ENCODE measurements at places on chromosomes 16 and 17.
A peak's percentile ranks its signal among the peaks of the same experiment; 100 is the strongest.

- ATAC-seq: no peak
Measured at GRCh38 chr17:29154516-29155226, 25.5 kb downstream of the MYO18A start.

DNA sequence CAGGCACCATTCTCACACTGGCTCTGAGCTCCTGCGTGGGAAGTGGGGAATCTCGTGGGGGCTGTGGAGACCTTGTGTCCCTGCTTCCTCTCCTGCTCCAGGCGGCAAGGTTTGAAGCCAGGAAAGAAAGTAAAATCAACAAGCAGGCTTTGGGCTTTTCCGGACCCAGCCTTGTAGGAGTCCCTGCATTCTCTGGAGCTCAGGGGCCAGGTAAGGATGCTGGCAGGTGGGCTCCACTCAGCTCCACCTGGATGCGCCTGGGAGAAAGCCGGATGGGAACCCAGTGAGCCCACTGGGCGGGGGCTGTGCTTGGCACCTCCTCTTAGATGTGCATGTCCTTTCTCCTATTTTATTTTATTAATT, 362.5 kb downstream of the SEC14L1 start:
- ATAC-seq: no peak

DNA sequence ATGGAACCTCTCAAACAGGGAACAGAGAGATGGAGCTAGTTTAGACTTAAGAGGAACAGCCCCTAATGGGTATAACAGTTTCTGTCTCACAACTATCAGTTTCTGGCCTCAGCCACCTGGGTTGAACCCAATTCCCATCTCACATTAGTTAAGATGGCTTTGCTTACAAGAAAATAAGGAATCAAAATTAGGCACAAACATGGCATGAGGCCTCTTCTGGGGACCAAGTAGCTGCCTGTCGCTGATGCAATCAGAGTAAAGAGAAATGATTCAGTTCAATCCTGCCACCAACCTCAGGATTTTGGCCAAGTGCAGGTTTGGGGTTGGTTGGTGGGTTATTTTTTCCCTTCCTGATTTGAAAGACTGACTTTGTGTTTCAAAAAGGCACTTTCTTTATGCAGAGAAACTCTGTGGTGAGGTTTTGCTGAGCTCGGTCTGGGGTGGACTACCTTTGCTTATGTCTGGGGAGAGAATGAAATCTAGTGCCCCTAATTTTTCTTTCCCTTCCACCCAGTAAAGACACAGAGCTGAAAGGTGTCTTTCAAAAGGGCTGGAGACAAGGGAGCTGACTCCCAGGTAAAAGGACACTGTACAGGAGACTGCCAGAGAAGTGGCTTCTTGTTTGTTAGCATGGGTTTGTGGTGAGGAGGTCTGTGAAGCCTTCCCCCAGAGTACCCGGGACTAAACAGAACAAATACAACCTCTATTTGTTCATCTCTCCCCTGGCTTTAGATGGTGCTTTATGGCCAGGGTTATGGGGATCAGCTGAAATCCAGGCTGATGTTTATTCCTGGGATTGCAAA, 44.8 kb upstream of the NFAT5 start:
- ATAC-seq: no peak

- ATAC-seq: no peak
Measured at GRCh38 chr16:4114257-4115208, 1.7 kb downstream of the ADCY9 start.

- ATAC-seq: no peak
Measured at GRCh38 chr17:75566834-75567233, 20.8 kb upstream of the MYO15B start.

GRCh38 chr16:86515413-86515776, 5.1 kb downstream of the FOXF1 start:
- ATAC-seq: no peak

- peak; percentile 33 for ATAC-seq
Measured at GRCh38 chr17:82519971-82520903, 705 bp downstream of the FOXK2 start.

DNA sequence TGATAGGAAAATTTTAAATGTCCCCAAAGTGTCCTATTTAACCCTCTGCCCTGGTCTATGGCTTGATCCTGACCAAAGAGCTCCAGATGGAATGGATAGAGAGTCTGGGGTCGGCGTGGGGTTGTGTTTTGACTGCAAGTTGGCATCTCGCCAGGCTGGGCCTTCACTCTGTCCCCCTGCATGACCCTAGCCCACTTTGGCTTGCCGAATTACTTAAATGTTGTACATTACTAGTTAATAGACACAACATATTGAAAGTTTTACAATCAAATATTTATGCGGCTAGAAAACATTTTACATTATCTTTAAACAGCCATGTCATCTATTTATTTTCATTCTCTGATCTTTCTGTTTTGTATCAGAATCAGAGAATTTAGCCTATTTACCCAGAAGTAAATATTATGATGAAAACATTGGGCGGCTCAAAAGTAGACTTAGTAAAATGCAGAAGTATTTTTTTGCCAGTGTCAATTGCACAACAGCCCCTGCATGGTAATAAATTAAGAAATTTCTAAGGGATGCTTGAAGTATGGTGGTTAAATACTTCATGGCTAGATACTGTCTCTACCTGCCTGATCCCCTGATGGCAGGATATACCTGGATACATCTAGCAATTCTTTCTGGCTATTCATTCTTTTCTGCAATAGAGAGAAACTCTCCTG, 18.8 kb upstream of the MYOCD start:
- ATAC-seq: no peak

- no peak for ATAC-seq
Measured at GRCh38 chr16:1401758-1402154, 12.7 kb downstream of the UNKL start.

DNA sequence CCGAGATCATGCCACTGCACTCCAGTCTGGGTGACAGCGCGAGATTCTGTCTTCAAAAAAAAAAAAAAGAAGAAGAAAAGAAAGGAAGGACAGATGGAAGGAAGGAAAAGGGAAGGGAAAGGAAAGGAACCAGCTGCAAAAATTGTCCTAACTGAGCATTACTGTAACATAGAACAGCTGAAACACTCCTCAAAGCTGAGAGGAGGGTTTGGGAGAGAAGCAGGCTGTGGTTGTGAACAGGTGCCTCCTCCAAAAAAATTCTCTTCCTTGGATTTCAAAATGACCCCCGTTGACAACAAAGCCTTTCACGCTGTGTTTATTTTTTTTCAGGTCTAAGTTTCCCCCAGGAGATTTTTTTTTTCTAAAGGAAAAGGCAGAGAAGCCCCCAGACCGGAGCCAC, 541.4 kb downstream of the WWOX start:
- ATAC-seq: no peak

GRCh38 chr16:29898804-29899515, 390 bp downstream of the SEZ6L2 start:
- ATAC-seq: peak; percentile 63

- ATAC-seq: peak; percentile 79
Measured at GRCh38 chr17:4249452-4250029, 14.2 kb downstream of the ANKFY1 start.

- ATAC-seq: no peak
Measured at GRCh38 chr17:1384905-1385435, 15.1 kb downstream of the YWHAE start.

GRCh38 chr16:50592996-50593395, 44.8 kb downstream of the NKD1 start:
- no peak for ATAC-seq

- no peak for ATAC-seq
Measured at GRCh38 chr16:30187971-30188561, 4.7 kb downstream of the CORO1A start.

DNA sequence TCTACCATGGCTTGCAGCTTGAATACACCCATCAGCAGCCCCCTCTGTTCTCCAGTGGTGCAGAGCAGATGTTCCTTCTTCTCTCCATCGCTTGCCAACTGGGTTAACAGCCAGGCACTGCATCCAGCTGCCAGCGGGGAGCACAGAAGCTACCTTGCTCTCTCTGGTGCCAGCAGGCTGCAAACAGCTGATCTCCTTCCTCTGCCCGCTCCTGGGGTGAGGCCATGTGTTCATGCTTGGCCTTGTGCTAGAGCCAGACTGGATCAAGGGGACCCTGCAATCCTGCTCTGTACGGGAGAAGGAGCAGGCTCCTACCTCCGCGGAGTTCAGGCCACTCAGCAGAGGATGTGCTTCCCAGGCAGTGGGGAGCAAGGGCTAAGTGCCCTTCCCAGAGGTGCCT, 24.1 kb upstream of the ENGASE start:
- ATAC-seq: no peak

DNA sequence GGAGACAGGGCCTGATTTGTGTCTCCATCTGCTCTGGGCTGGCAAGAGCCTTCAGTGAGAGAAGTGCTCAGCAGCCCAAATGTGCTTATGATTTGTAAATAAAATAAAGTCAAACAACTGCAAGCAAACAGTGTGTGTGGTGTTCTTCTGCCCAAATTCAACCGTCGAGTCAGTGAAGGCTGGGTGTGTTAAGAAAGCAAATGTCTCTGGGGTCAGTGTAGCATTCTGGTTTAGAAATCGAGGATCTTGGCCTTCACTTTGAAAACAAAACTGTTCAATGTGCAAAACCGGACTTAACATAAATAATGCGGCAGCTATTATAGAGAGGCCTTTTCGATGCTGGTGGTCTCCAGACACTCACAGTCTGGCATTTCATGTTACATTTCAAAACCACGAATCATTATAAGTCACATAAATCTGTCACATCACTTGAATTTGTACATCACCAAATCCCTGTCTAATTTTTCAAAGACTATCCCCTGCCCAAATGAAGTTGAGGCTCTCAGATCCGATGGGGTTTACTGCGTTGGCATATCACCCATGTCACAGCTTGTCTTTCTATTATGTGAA, 158.6 kb upstream of the MYOCD start:
- no peak for ATAC-seq

DNA sequence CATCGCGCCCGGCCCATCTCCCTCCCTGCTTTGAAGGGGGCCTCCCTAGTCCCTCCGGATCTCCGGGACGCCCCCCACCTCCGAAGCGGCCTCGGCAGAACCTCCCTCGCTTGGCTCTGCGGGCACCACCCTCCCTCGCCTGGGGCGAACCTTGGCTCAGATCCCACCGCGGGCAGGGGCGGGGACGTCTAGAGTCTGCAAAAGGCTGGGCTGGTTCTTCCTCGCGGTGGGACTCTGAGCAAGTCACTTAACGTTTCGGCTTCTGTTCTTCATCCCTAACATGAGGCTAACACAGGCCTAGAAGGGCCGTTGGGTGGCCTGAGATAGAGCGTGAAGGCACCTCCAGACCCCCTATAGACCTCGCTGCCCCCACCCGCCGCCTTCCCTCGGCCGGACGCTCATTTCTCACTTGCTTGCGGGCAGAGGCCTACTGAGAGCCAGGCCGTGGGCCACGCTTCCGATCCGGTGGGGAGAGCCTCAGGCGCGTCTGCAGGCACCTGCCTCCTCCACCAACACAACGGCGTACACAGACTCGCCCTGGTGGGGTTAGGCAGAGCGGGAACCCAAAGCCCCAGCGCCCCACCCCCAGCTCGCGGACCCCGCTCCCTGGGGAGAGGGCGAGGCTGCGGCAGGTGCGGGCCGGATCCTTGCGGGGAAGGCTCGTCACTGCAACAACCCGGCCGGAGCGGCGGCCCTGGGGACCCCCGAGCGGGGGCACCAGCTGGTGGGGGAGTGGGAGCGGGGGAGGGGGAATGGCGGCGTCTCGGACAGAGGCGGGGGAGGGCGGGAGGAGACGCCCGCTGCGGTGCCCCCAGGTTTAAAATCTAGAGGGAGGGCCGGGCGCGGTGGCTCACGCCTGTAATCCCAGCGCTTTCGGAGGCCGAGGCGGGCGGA, 5.4 kb downstream of the MYO1C start:
- ATAC-seq: no peak

- ATAC-seq: peak; percentile 66
Measured at GRCh38 chr17:33779234-33779591, 475.9 kb upstream of the CCL2 start.

GRCh38 chr17:8835631-8836364, 31.7 kb downstream of the PIK3R6 start:
- no peak for ATAC-seq

- ATAC-seq: no peak
Measured at GRCh38 chr16:23855010-23855409, 19.2 kb downstream of the PRKCB start.

DNA sequence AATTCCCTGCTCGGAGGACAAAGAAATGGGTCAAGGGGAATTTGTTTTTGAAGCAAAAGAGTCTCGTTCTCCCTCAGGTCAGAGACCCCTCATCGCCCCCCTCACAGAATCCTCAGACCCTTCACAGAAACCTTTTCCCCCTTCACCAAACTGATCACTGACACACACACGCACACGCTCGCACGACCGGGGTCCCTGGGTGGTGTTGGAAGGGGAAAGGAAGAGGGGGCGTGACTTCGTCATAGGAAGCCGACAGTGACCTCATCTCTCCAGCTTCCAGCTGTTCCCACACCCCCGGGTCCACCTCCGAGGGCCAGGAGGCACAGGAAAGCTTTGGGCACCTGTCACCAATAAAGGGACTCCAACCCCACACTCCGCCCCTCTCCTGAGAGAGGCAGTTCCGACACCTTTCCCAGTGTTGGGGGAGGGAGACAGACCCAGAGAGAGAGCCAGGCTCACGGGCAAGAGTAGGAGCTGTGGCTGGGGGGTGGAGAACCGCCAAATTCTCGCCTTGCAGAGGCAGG, 1.2 kb downstream of the ASGR1 start:
- peak; percentile 42 for ATAC-seq

DNA sequence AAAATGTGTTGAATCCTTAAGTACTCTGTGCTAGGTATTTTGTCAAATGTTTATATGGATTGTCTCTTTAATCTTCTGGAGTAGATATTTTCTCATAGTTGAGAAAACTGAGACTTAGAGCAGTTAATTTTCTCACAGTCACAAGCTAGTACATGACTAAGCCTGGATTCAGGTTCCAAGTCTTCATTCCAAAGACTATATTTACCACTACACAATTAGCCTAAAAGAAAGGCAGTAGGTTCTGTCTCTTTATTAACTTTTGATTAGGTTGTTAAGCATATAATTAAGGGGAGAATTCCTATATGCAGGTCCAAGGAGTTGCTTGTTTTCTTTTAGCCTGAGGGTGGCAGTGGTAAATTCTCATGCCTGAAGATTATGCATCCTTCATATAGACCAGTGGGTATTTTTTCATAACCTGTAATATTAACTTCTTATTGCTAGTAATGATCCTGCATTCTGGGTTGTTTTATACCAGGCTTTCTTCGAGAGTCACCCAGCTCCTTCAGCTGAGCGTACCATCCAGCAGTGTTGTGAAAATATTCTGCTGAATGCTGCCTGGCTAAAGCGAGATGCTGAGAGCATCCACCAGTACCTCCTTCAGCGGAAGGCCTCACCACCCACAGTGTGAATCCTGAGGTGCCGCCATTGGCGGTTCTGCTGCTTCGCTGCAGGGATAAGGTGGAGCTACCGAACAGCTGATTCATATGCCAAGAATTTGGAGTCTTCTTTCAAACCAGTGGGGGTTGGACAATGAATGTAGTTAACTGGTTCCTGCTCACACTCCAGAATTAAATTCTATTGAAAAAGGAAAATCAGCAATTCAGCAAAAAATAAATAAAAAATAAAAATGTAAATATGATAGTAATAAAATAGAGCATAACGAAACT, 28.2 kb upstream of the KPNB1 start:
- peak; percentile 96 for ATAC-seq
